GM13976 (cell line): ENCODE measurements at places on chromosomes 4 and X.
A peak's percentile ranks its signal among the peaks of the same experiment; 100 is the strongest.

GRCh38 chr4:37837446-37837845, 11.0 kb downstream of the PGM2 start:
- no peak for DNase-seq

- DNase-seq = no peak
Measured at GRCh38 chr4:45102716-45103115, 376.4 kb upstream of the GNPDA2 start.

DNA sequence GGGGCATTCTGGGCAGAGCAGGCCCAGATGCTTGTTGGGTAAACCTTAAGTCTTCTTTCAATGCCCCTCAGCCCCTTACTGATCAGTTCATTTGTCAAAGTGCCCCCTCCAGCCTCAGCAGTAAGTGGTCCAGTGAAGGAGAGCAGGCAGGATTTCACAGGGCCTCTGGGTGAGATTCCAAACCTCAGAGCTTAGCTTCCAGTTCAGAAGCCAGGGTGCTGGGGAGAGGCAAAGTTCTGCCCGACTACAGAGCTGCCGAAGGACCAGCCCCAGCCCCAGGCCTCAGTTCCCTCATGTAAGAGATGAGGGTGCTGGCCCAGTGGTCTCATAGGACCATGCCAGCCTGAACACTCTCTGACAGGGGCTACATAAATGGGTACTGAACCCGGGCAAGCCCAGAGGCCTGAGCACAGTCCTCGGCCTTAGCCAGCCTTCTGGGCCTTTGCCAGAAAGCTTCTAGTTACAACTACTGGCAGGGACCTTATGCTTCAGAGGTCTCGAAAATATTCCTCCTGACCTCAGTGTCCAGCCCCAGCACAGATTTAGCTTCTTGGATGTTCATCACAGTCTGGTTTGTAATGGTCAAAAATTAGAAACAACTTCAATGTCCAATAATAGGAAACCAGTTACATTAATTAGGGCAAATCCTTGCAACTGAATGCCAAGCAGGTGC, 851 bp upstream of the RIPPLY1 start:
- DNase-seq = no peak

DNA sequence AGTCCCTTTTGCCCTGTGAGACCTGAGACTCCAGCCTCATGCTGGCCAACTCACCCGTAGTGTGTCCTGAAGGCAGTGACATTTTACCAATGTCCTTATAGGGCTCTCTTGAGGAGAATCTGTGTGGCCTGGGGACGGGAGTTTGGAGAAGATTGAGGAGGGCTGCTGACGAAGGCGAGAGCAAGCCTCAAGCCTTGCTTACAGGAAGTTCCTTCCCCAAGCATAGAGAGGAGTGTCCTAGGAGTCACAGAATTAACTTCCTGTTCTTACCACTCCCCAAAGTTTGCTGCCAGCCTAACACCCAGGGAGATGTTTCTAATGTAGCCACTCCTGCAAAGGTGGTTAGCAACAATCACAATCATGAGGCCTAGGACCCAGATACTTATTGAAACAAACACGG, at the start of gene NXF3:
Gene NXF3 (minus strand): TSS at position 202 of the 400 bp plus-strand sequence. CDS start 120 bp downstream, at position 82.
- no peak for DNase-seq

DNA sequence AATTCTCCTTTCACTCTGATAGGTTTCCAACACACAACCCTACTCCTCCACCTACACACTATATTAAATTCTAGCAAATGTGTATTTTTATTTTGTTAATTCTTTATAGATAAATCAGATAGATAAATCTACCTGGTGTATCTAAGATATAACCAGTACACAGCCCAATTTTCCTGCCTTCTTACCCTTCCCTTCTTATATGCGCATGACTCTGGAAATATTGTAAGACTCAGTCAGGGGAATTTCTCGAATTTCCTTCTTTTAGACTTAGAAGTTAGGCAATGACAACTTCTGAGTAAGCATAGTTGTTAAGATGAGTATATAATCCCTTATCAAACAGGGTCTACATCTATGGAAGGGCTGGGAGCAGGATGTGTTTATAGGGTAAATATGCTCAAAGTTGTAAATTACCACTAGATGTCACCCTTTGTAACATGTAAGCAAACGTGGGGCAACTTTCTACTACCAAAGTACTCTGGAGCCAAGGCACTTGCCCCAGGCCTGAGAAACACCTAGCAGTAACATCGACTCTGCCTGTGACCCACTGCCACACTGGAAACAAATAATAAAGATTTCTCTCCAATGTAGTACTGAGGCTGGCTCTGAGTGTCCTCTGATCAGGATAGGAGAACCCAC, 444.7 kb downstream of the IQCM start:
- peak; percentile 17 for DNase-seq

DNA sequence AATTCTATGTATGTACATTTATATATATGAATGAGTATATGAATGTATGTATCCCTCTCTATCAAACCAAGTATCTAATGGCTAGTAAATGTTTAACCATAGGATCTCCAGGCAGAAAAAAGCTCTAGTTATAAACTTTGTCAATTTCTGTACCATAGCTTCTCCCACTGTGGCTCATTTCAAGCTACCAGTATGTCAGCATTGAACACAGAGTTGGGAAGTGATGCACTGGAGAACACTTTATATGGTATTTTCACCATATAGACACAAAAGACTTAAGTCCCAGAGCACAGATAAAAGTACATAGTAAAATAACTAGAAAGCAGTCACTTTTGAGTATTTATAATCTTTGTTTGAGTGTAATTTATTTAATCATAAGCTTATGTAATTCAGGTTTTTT, 53.9 kb upstream of the ATP8A1 start:
- no peak for DNase-seq

GRCh38 chr4:154942176-154942575, 161.1 kb downstream of the RBM46 start:
- DNase-seq = no peak

- DNase-seq = no peak
Measured at GRCh38 chr4:154164931-154165839, 326.4 kb downstream of the DCHS2 start.

GRCh38 chr4:41701983-41702382, 46.5 kb downstream of the PHOX2B start:
- no peak for DNase-seq

DNA sequence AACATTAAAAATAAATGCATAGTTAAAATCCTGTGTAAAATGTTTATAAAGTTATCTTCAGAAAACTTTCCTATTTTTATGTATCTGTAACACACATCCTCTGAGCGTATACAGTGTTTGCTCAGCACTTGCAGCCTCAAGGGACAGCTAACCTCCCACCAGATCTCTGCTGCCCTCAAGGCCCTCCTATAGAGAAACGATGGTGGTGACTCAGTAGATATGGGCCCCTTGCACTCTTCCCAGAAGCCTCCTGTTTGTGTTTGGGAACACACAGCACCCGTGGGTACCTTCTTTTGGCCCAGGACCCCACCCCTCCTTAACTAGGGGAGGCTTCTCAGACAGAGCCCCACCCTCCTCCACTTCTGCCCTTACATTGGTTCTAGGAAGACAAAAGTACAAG, 26.7 kb downstream of the PJA1 start:
- DNase-seq = no peak

DNA sequence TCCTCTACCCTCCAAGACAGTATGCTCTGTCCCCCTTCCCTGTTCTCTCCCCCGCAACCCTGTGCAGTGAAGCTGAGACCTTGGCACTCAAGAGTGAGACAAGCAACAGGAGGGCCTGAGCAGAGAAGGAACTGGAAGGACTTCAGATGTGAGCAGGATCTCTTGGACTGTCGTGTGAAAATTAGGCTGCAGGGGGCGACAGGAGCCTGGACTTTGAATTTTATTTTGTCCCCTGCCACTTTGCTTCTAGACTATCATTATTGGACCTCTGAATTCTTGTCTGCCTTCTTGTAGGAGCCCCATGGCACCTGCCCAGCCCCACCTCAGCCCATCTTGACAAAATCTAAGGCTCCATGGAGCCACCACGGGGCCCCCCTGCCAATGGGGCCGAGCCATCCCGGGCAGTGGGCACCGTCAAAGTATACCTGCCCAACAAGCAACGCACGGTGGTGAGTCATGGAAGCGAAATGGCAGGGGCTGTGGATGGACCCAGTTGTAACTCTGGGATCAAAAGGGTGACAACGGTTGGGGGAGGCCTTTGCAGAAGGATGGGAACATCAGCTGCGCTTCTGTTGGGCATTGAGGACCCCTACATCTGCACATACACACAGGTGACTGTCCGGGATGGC, 1.7 kb downstream of the ARAF start:
- no peak for DNase-seq

GRCh38 chr4:147570616-147571015, 46.6 kb upstream of the TMEM184C start:
- no peak for DNase-seq

DNA sequence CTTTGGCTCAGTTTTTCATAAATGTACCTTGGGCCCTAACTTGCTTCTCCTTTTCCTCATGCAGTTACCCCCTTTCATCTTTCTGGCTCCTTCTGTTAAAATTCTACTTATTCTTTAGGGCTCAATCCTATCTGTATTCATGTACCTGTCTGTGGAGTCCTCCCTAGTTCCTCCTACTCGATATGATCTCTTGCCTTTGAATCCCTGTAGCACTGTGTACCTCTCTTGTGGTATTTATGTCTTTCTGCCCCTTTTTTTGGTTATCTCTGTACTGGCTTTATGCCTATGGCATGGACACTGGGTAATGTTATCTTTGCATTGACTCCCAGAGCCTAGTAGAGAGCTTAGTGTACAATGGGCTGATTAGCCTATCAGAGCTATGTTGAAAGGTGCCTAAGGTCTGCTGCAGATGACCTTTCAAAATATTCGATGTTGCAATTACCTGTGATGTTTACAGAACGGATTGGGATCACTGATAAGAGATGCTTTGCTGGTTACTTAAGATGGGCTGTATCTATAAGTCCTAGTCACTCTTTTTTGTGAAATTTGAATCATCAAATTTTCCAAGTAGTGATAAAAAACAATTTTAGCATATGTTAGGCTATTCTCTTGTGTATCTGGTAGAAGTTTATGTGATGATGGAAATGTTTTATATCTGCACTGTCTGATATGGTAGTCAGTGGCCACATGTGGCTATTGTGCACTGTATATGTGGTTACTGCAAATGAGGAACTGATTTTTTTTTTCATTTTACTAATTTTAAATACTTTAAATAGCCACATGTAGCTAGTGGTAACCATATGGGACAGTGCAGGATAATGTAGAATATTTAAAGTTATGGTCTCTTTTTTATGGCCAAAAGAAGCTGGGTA, 33.5 kb downstream of the TMEM164 start:
- no peak for DNase-seq

DNA sequence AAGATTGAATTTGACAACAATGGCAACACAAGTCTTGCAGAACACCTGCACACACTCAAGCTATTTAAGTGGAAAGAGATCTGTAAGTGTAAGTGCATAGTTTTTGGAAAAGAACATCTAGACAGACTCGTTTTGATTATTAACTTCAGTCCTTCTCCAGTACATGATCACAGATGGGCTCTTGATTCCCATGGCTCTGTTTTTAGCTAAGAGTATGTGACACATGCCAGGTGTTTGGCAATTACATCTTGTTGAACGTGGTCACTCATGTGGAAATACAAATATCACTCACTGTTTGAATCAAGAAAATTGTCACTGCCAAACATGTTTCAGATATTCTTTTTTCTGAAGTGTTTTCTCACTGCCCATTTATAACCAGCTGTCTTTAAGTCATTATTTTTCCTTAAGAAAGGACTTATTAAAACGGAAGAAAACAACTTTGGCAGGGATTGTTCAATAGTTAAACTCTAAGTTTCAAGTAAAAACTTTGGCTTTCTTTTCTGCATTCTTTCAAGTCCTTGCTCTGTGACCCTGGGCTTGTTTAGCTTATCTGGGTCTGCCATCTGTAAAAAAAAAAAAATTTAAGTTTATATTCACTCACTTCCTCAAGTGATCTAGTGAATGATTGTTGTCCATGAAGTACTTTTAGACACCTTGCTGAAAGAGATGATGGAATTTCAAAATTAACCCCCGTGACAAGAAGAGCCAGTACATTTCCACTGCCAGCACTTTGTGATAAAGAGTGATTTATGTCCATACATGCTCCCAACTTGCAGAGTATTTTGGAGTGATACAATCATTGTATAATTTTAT, 125.4 kb downstream of the ATXN3L start:
- no peak for DNase-seq

- no peak for DNase-seq
Measured at GRCh38 chr4:146998157-146998556, 52.5 kb upstream of the TTC29 start.

DNA sequence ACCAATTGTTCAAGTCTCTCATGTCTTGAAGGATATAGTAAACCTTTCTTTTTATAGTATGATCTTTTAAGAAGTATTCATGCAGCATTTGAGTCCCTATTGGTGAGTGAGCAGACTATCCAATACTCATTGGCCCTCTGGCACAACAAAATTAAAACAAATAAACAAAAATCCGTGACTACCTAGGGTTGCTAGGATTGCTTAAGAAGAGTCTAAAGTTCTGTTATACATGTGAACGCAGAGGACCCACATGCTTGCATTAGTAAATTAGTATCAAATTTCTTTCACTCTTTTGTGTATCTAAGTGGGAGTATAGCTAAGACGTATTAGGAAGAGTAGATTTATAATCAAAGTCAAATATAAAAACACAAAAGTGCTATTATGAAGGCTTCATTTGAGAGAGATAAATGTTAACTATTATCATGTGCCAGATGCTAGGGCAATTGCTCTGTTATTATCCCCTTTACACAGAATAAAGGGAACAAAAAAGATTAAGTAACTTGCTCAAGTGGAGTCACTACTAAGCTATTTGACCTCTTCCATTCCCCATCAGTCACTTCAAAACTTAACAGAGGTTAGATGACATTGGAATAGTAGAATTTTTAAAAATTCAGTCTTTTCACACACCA, 29.2 kb upstream of the LARP1B start:
- no peak for DNase-seq

GRCh38 chr4:23728971-23729370, 160.9 kb downstream of the PPARGC1A start:
- no peak for DNase-seq

DNA sequence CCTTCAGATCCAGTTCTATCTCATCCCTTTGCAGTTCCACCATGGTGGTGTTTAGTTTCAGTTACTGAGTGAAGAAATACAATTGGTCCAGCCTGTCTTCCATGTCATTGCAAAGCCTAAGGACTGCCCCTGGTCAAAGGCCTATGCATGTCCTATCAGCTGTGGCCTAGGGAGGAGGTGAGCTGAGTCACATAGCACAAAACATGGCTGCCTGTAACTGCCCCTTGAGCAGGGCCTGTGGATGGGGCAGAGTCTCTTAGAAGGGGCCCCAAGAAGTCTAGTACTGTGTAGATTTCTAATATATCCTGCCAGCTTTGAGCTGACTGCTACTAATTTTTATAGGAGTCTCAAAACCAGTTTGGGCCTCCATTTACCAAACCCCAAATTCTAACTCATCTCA, 296.7 kb downstream of the FBXW7 start:
- no peak for DNase-seq

- no peak for DNase-seq
Measured at GRCh38 chrX:8144925-8145324, 26.1 kb downstream of the VCX2 start.

DNA sequence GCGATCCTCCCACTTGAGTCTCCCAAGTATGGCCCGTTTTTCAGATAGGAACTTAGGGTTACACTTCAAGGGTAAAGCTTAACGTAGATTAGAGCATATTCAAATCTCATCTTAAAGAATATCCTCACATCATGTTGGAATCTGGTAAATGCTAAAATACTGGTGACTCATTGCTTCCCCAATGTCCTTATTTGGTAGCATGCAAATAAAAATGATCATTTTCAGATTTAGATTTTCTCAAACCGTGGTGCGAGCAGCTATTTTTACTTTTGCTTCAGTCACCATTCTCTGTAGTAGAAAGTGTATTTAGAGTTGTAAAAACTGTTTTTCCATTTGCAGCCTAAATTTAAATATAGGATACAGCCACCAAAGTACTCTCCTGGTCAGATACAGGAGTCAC, 101.5 kb upstream of the MAML3 start:
- no peak for DNase-seq
